ENCODE measurements at places on chromosomes 11 and 22.

DNA sequence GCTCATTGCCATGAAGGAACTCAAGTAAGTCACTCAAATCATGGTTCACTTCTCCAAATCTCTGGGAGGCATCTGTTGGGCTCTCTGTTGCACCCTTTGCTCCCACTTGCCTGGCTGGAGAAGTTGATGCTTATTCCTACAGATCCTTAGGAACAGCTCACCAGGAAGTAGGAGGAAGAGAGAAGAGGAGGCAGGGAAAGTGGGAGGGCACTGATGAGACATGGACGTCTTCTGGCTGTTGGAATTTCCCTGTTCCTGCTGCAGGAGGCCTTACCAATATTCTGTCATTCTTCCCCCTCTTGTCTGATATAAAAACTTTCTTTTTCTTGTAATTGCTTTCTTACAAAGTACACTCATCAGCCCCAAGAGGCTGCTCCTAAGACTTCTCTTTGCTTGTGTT, 13.6 kb downstream of the POLR2F start:
- no peak for DNase-seq

- no peak for DNase-seq
Observed at GRCh38 chr22:22691716-22692701, 47.6 kb downstream of the GGTLC2 start.

GRCh38 chr11:130441719-130442118, 6.7 kb upstream of the ADAMTS15 start:
- DNase-seq, result no peak

- no peak for DNase-seq
Observed at GRCh38 chr11:103453915-103454709, 344.9 kb downstream of the DYNC2H1 start.

DNA sequence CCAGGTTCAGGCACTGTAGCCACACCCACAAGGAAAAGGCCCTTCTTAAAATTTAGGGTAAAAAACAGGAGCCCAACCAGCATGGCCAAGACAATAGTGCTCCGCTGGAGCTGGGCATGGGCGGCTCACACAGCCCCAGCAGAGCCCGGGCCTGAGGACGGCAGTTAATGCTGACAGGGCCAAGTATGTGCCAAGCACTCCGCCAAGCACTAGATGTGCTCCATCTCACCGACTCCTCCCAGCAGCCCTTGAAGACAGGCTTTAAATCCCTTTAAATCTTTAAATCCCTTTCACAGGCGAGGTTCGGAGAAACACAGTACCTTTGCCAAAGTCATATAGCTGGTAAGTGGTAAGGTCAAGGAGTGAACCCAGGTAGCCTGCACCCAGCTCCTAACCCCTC, 4.8 kb downstream of the ARFGAP2 start:
- DNase-seq, result no peak

GRCh38 chr22:50542416-50542927, 3.2 kb upstream of the KLHDC7B start:
- no peak for DNase-seq

- DNase-seq, result no peak
Observed at GRCh38 chr11:63503492-63503891, 2.4 kb upstream of the LGALS12 start.

GRCh38 chr11:110710628-110711381, 1.4 kb downstream of the ARHGAP20 start:
- DNase-seq, result no peak

DNA sequence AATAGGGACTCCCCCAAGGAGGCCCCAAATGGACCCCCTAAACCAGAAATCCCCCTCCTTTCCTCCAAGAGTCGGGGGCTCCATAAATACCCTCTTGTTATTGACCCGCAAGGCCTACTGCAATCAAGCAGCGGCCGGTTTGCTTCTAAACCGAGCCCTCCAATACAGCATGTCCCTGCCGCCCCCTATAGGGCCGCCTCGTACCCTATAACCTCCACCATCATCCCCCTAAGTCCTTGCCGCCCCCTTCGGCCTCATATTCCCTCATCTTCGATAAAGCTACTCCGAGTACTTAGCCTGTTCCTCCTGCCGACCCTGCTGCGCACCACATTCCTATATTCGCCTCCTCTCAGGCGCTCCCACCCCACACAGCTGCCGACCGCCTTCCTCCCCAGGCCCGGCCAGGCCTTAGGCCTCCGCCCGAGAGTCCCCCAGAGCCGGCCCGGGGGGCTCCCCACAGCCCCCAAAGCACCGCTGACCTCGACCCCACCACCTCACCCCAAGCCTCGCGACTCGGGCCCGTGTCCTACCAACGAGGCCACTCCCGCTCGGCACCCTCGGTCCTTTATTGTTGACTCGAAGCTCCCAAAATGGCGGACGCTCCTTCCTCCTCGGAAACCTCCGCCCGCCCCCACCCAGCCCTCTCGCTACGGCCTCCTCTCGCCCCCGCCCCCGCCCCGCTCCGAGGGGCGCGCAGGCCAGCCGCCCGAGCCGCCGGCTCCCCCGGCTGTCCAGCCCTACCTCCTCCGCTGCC, 430 bp downstream of the DDX6 start:
- peak; percentile 18 for DNase-seq

DNA sequence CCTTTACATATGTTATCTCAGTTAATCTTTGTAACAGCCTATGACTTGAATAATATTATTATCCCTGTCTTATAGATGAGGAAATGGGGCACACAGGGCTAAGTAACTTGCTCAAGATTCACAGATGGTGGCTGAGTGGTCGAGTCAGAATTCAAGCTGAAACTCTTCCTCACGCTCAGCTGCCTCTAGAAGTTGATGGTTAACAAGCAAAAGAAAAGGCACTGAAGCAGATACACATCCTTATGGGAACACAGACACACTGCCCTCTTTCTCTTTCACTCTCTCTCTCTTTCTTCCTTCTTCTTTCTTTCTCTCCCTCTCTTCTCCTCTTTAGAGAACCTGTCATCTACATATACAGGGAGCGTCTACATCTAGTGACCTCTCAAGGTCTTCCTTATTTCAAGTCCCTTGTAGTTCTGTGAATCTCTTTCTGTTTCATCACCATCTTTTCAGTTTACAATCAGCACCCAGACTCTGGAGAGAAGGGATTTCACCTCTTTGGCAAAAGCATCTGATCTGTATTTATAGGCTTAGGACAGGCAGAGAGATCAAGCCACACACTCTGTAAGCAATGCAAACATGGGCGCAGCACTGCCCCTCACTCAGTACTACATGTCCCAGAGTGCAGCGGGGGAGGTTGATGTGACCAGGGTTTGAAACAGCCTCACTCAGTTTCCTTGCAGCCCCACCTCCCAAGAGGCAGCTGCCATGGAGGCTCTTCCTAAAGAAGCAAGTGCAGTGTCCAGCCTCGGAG, 75.7 kb downstream of the GRAMD1B start:
- DNase-seq, result no peak

All from NCI-H1417 treated with DMSO at 0.1 percent for 48 hours (cell line).